ENCODE measurements at places on chromosomes 3 and 15.
A peak's percentile ranks its signal among the peaks of the same experiment; 100 is the strongest.

DNA sequence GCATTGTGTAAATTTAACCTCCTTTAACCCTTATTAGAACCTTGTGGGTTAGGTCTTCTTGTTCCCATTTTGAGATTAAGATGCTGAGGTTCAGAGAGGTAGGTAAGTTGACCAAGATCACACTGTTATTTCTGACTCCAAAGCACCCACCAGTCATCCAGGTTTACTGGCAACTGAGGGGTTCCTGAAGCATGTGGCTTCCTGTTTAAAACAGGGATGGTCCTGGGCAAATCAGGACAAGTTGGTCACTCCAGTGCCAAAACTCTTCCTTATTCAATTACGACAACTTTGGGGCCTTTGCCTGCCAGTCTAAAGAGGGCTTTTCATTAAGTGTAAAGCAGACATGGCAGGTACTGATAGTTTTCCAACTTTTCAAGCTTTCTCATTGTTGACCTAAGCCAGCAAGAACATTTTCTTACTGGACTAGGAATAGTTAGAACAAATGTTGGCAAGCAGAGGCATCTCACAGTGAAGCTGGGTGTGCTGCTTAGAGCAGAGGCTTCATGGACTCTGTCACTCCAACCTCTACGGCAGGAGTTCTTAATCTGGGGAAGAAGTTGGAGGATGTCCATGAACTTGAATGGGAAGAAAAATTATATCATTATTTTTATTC, 149.4 kb upstream of the ADAMTS9 start:
- no peak for DNase-seq

- no peak for DNase-seq
Observed at GRCh38 chr3:108598375-108598774, 8.9 kb downstream of the DZIP3 start.

DNA sequence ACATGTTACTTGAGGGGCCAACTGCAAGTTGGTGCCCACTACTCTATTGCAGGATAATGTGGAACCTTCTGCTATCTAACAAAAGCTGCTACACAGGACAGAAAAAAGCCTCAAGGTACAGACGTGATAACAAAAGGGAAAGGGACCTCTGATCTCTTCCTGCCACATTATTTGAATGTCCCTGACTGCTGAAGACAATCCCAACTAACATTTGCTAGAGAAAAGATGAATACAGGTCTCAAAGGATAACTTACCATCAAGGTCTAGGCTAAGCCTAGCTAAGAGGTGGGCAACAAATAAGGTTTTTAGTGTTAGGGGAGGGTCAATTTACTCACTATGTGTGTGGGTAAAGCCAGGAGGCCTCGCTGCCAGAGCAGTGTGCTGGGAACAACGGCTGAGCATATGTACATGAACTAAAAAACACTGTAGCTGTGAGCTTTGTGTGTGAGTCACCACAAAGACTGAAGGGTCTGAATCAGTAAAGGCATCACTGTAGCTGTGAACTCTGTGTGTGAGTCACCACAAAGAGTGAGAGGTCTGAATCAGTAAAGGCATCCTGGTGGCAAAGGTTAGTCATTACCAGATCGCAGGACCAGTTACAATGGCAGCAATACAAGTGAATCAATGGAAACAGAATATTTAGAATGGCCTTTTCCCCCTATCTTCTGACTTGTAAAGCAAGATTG, 111.7 kb downstream of the LMLN start:
- DNase-seq: no peak

- no peak for DNase-seq
Observed at GRCh38 chr3:113600418-113601182, 68.2 kb downstream of the SIDT1 start.

- DNase-seq: no peak
Observed at GRCh38 chr3:77460326-77460725, 420.4 kb downstream of the ROBO2 start.

GRCh38 chr3:18725668-18726407, 300.7 kb upstream of the SATB1 start:
- DNase-seq: no peak

DNA sequence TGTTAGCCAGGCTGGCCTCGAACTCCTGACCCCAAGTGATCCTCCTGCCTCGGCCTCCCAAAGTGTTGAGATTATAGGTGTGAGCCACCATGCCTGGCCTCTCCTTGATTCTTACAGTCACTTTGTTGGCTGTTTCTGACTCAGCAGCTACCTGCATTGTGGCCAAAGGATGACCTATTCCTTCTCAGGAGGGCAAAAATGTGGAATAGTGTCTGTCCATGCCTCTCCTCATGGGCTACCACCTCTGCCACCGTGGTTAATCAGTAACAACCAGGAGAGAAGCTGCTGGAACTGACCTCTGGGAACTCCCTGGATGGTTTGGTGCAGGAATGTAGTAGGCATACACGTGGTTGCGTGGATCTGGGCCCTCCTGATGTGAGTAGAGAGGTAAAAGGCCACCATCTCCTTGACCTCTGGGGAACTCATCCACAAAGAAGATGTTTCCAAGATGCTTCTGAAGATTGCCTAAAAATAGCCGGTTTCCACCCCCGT, 63.3 kb downstream of the FLNB start:
- no peak for DNase-seq

DNA sequence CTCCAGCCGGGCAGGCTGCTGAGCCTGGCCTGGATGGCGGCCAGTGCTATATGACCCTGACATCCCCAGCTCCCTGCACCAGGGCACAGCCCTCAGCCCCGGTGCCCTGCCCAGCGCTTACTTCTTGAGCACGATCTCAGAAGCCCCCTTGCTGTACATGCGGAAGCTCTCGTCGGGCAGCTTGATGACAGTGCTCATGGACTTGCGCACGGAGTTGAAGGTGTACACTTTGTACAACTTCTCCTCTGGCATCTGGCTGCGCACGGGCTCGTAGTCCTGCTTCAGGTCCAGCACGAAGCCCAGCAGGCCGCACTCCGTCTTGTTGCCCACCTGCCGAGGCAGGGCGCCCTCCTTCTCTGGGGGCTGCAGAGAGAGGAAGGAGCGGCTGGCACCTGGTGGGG, 38.8 kb upstream of the SEC13 start:
- DNase-seq: no peak

- DNase-seq: no peak
Observed at GRCh38 chr3:65252266-65252665, 564.5 kb upstream of the ADAMTS9 start.

DNA sequence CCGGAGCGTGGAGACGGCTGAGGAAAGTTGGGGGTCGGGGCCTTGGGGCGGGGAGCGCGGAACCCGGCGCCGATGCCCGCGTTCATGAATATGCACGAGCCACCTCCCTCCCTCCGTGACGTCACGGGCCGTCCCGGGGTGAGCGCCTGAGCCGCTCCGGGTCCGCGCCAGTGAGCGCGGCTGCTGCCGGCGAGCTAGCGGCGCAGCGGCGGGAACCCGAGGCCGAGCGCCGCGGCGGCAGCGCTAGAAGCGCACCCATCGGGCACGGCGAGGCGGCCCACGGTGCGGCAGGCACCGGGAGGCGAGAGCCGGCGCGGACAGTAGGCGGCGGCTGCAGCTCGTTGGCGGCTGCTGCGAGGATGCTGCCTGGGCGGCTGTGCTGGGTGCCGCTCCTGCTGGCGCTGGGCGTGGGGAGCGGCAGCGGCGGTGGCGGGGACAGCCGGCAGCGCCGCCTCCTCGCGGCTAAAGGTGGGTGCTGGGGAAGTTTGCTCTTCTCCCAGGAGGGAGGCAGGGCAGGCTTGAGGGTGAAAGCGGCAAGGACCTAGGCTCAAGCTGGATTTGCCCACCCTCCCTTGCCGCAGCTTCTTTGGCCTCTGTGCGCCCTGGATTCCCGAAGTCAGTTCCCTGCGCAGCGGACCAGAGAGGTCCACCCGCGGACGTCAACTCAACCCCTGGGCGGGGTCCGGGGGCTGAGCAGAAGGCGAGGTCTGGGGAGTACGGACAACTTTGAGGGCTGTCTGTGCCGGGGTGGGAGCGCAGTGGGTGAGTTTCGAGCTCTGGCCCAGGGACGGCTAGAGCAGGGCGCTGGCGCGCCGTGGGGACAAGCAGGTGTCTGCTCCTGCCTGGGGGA, at the start of gene CLSTN2:
CLSTN2 (plus strand) TSS at position 170 of the 850 bp plus-strand sequence.
- DNase-seq: no peak

GRCh38 chr15:69400850-69401249, 13.3 kb upstream of the KIF23 start:
- no peak for DNase-seq

GRCh38 chr15:77026501-77027110, 31.7 kb downstream of the PSTPIP1 start:
- no peak for DNase-seq

DNA sequence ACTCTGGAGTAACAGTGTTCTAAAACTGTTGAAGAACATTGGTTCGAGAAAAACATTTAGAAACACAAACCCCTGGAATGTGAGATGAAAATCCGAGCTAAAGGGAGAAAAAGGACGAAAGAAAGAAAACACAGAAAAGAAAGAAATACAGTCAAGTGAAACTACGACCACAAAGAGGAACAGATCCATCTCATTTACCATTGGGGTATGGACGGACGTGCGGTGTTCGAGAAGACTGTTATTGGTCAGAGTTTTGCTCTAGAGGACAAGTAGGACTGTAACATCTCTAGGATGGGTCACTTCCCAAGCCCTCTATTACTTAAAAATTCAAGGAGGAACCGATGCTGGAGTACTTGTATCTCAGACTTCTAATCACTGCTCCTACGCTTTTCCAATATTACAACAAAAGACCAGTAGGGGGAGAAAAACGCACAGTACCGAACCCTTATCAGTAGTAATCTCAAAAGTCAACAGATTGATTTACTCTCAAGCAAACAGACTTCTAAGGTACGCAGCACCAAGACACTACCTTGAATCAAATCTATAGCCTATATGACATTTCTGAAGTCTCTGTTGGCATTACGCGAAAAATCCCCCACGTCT, 1.1 kb upstream of the PIK3CA start:
- peak; percentile 40 for DNase-seq

DNA sequence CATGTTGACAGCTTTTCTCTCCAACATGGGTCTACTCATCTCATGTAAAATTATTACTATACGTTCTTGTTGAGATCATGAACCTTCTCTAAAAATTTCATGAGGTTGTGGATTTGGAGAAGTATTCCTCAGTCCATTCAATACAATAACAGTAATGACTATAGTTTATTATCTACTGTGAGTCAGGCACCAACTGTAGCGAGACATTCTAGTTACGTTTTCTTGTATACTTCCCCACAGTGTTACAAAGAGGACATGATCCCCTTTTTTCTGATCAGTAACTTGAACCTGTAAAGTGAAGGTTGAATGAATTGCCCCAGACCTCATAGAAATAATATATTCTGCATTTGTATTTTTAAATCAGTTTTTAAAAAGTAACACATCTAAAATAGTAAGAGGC, 76.4 kb downstream of the AKAP13 start:
- no peak for DNase-seq

DNA sequence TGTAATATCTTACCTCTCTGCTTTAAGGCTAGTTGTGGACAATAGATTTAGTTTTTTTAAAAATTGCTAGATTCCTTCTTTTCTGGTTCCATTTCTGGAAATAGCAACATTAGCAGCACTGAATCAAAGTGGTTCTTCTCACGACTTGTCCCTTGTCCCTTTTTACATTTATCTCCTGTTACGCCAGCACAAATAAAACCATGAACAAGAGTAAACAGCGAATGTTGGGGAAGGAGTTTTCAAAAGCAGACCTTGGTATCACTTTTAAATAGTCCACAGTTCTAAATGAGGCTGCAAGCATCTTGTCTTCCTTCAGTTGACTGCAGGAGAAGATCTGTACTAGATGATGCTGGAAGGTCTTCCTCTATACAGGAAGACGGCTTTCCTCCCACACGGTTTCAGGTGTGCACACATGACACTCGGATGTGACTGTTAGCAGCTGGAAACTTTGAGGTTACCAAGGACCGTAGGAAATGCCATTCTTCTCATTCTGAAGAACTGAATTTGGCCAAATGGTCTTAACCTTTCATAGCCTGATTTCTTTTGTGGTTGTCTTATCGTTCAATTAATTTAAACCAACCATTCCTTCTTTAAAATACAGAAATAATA, 251.0 kb upstream of the ICE2 start:
- DNase-seq: peak; percentile 49

DNA sequence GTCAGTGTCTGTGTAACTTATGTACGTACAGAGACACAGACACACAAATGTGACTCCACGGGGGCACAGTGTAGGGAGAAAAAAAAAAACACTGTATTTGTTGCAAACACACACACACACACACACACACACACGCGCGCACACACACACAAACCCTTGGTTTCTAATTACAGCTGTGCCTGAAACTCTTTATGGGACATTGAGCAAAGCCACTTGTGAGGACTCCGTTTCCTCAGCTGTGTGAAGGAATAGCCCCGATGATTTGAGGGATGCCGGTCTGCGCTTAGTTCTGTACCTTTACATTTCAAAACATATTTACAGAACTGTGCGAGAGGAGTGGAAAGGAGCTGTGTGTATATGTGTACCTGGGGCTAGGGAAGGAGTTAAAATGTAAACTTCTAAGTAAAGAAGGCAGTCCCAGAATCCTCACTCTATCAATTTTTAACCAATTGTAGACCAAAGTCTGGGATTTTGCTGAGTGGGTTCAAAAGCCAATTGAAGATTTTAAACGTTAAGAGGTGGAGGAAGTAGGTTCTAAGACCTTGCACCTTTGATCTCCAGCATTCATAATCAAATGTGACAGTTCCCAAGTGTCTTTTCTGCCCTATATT, 5.3 kb upstream of the BCL6 start:
- no peak for DNase-seq

DNA sequence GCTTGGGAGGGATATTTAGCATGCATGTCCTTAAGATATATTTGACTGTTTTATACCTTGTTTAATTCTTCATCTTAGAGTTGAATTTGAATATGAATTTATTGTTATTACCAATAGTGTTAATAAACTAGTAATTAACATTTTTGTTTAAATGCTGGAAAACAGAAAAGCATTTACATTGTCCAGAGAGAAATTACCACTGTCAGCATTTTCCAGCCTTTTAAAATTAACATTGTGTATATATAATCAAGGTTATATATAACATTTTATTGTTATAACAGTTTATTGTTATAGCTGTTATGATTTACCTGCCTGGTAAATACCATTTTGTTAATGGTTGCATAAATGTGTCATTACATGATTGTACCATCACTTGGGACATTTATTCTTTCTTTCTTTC, 8.0 kb upstream of the P4HTM start:
- DNase-seq: no peak

GRCh38 chr15:29917600-29918597, 95.6 kb upstream of the TJP1 start:
- DNase-seq: no peak

DNA sequence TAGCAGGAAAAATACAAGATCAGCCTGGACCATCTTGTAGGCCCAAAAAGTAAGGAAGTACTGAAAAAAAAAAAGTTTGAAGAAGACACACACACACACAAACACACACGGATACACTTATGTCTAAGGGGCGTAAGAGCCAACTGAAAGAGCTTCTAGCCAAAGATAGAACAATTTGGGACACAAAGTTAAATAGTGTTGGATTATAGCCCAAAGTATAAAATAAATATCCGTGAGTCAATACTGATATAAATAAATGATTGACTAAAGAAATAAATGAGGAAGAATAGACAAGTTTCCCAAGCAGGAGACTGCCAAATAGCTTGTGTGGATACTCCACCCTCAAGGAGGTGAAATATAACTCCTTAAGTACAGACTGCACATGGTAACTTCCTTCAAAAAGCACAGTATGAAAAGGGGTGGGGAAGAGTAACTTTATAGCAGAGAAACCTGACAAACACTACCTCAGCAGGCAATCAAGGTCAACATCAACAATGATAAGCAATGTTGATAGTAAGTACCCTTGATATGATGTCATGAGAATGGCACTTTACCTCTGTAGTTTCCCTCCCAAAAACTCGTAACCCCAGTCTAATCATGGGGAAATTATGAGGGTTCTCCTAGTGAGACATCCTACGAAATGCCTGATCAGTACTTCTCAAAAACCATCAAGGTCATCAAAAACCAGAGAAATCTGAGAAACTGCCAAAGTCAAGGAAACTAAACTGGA, 187.3 kb upstream of the ATP11B start:
- DNase-seq: no peak
